ENCODE measurements at places on chromosomes 16 and 17. TPM values are rescaled to one million over a fixed set of nuclear protein-coding genes. Genes with fewer than 3 reads are reported as not detected.

MRPS34 gene
- total RNA-seq, result 116 TPM

DNA sequence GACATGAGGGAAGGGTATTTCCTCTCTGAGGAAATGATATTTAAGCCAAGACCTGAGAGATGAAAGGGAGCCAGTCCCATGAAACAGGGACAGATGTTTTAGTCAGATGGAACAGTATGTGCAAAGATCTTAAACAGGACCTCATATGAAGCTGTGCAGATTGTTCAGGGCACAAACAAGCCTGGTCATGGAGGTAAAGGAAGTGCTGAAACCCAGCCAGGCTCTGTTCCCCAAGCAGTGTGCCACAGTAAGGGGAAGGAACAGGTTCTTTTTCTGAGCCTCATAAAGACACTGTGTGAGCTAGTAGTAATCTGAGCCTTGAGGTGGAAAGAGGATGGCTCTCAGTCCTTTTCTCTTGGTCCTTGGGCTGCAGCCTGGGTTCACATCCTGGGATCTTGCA, 159.9 kb downstream of the ANKFN1 start:
- H3K27me3 ChIP-seq, result no peaks in the 10 kb centered on the region
- no peak overlapping the region for H3K4me3 ChIP-seq
- H3K4me1 ChIP-seq, result no peaks in the 10 kb centered on the region
- no peaks in the 10 kb centered on the region for H3K36me3 ChIP-seq
- DNase-seq, result no peak

GRCh38 chr16:60811051-60811608, 1225.1 kb downstream of the CDH8 start:
- no peak overlapping the region for H3K4me3 ChIP-seq
- H3K36me3 ChIP-seq, result no peaks in the 10 kb centered on the region
- DNase-seq, result no peak
- no peaks in the 10 kb centered on the region for H3K27me3 ChIP-seq

- H3K4me1 ChIP-seq, result peaks cover 14% of the 10 kb centered on the region
- no peak for DNase-seq
- no peaks in the 10 kb centered on the region for H3K36me3 ChIP-seq
- peak overlapping the region; percentile 35 for H3K27ac ChIP-seq
These were observed 6.7 kb downstream of the CLEC16A start for GRCh38 chr16:10951026-10951425.

ATP2C2 gene
- total RNA-seq, result 6.0 TPM

KRTAP4-4 gene
- total RNA-seq, result not detected

Measured in hepatocyte (in vitro differentiated cells).